ENCODE measurements at places on chromosomes 2 and 18.

DNA sequence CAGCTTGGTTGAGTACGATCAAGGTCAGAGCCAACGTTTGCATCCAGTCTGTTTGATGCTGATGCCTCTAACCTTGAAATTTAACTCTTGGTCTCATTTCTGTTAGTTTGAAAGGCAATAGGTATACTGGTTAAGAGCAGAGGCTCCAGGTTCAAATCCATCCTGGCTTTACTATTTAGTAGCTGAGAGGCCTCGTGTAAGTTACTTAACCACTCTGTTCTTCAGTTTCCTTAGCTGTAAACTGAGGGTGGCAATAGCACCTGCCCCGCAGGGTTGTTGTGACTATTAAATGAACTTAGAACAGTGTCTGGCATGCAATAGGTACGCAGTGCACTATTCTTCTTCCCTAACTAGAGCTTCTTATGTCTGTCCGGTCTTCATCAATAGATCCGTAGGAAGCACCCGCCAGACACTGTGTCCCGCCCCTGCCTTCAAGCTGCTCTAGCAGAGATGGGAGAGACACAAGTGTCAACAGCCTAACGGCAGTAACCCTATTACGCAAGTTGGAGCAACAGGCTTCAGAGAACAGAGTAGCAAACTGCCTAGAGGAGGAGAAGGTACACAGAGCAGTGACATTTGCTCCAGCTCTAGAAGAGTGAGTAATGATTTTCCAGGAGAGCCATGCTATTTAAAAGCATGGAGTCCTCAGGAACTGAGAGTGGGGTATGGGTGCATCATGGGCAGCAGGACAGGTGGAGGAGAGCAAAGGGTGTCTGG lies 62.7 kb upstream of the ST3GAL5 start:
- no peak for DNase-seq

- DNase-seq: no peak
Measured at GRCh38 chr2:237353215-237353614, 60.7 kb downstream of the COL6A3 start.

GRCh38 chr2:175049661-175050060 lies 44.5 kb upstream of the CHN1 start:
- DNase-seq: no peak

- DNase-seq: no peak
Measured at GRCh38 chr2:190103144-190103543, 40.6 kb upstream of the MSTN start.

DNA sequence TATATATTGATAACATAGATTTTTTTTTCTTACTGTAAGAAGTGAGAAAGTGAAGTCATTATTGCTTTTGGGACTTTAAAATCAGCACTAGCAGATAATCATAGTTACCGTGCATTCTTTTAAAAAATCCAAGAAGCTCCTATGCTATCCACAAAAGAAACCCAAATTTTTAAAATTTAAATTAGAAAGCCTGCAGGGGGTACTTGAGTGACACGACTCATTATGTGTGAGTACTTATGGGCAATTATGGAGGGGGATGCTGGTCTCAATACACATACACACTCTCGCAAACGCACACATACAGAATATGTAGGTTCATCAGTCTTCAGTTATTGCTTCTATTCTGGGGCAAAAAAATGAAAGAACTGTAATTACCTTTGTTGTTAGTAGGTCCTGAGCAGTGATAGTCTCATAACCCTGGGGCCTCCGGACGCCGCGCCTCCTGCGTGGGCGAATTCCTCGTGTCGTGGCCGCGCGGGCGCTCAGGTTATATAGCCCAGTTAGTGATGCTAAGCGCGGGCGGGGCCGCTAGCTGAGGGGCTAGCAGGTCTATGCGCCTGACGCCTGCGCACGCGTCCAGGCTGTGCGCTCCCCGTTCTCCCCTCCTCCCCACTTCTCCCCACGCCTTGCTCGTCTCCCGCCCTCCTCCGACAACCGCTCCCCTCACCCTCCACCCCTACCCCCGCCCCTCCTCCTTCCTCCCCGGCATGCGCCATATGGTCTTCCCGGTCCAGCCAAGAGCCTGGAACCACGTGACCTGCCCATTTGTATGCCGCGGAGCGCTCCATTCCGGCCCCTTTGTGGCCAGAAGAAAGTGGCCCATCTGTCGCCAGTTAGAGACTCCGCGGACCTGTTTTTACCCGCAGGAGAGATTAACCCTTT lies at the start of gene NEUROD1:
Gene NEUROD1, minus strand, starts transcription at position 463 of the 882 bp plus-strand sequence. CDS start 1,657 bp downstream, outside the sequence.
- peak; percentile 18 for DNase-seq

DNA sequence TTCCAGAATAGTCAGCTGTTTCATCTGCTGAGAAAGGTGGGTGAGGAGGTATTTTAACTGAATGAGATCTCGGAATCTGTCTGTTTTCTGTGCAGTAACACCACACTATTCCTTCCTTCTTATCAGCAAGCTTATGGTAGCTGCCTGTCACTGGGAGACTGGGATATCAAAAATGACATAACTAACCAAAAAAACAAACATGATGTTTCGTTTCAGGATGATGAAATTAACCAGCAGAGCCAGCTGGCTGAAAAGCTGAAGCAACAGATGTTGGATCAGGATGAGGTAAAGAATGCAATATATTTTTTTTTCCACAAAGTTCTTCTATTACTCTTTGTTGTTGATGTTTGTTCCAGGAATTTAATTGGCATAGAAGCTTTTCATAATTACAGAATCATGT lies 59.8 kb upstream of the LYPD6B start:
- DNase-seq: no peak

DNA sequence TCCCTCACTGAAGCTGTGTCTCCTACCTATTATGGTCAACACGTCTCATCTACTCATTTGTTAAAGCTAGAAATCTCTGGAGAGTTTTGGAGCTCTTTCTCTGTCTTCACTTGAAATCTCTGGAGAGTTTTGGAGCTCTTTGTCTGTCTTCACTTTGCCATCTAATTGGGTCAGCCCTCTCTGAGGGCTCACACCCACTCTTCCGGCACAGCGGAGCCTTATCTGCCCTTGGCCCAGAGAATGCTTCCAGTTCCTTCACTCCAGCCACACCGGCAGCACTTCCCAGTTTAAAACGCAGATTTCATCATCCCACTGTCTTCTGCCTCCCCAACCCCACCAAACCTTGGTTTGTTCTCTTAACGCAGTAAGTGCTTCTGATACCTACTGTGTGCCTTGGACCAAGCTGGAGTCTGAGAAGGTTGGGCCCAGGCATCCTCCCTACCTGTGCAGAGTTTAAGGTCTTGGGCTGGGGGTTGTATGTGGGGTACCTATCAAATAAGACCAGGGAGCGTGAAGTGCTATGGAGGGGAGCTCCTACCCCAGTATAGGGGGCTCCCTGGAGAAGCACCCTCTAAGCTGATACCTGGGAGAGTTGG lies 5.0 kb downstream of the HPCAL1 start:
- DNase-seq: no peak
